NCI-H1092 (cell line): ENCODE measurements at places on chromosomes 5 and 9.

- DNase-seq = no peak
Measured at GRCh38 chr5:72658161-72658560, 151.0 kb upstream of the ZNF366 start.

- DNase-seq = no peak
Measured at GRCh38 chr9:70873506-70873905, 247.9 kb downstream of the TRPM3 start.

DNA sequence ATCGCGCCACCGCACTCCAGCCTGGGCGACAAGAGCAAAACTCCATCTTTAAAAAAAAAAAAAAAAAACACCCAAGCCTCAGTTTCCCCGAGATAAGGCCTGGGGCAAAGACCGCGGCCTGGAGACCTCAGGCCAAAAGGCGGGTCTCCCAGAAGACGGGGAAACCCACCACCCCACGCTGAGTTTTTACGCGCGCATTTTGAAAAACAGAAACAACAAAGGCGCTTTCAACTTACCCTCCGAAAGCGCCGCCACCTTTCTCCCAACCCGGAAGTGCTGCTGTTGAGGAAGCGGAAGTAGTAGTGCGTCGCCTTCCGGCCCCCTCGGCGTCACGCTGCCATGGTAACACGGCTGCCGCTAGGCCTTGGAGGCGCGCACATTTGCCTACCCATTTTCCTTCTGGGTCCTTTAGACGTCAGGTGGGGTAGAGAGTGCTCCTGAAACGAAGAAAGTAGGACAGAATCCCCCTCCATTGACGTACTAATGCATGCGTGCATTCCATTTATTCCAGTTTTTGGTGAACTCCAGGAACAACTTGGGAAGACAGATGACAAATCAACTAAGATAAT is at the start of gene TTF1:
Gene TTF1, minus strand, starts transcription at position 287 of the 569 bp plus-strand sequence. CDS start 4,019 bp downstream, outside the sequence.
- peak; percentile 83 for DNase-seq

DNA sequence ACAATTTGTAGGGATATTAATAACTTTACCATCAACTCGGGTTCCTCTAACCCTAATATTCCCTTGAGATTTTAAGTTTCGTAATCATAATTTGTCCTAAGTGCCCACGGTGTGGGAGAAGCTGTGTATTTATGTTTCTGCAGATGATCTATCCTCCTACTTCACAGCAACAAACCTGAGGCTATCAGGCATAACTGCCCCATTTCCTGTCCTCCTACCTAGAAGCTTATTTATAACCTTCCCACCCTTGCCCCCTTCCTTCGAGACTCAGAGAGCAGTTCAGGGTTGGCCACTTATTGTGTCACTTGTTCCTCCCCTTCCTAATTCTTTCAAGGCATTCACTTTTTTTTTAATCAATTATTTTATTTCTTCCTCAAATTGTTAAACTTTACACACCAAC is 29.6 kb upstream of the LCP2 start:
- DNase-seq = no peak

DNA sequence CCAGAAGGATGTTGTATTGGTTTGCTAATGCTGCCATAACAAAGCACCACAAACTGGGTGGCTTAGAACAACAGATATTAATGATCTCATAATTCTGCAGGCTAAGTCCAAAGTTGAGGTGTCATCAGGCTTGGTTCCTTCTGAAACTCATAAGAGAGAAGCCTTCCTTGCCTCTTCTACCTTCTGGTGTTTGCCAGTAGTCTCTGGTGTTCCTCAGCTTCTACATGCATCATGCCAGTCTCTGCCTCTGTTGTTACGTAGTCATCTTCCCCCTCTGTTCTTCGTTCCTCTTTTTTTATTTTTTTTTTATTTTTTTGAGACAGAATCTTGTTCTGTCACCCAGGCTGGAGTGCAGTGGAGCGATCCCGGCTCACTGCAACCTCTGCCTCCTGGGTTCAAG is 61.8 kb downstream of the LRRC70 start:
- no peak for DNase-seq
